Colonic mucosa (tissue), 4 donors: ENCODE measurements at places on chromosomes 16 and 17.

DNA sequence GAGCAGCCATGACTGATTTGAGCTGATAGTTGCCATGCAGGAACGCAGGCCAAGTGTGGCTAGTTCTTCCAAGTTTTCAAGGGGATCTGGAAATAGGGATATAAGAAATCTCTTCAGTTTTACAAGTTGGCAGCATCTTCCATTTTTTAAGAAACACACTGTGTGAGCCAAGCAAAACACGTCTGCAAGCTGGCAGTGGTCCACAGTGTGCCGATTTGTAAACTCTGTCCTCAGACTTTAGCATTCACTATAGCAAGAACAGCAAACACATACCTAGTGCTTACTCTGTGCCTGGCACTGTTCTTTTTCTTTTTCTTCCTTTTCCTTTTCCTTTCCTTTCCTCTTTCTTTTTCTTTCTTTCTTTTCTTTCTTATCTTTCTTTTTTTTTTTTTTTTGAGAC lies 2.9 kb downstream of the ORAI3 start:
- peak; percentile 41 for DNase-seq

GRCh38 chr17:4901648-4902344 lies 1.1 kb downstream of the CHRNE start:
- peak; percentile 76 for DNase-seq

DNA sequence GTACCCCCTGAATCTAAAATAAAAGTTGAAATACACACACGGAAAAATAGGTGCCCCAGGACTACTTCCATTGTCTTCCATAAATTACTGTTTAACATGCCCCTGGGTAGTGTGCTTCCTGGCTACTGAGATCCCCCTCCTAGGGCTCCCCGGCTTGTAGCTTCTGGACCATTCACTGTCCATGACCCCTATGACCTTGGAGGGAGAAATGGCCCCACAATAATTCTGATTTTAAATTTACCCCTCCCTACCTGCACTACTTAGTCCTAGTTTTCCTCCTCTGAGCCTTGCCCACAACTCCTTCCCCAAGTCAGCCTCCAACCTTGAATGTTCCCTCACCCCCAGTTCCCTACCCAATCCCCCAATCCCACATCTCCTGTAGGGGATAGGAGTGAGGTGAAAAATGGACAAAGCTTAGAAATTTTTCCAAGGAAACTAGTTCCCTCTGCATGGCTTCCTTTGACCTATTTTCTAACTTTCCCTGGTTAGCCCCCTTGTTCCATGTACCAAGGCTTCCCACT lies 9.5 kb upstream of the MSL1 start:
- no peak for DNase-seq

- DNase-seq, result no peak
These were observed 12.4 kb downstream of the IRF8 start for GRCh38 chr16:85911251-85911930.

- no peak for DNase-seq
These were observed 9.4 kb upstream of the FASN start for GRCh38 chr17:82107341-82107860.

DNA sequence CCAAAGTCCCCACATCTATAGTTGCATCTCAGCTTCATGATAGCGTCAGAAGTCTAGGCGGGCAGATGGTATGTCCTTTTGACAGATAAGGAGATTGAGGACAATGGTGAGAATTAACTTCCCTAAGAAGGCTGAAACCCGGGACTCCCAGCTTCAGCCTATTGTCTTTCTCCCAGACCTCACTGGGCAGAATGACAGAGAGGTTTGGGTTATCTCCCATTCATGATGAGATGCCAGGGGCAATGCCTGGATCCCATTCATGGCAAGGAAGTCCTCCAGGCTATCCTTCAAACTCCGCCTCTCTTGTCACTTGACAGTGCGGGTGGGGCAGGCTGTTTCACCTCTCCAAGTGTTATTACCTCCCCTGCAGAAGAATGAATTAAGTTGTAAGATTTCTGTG lies 100.3 kb downstream of the IRX5 start:
- no peak for DNase-seq

GRCh38 chr17:20116683-20117309 lies 107.6 kb downstream of the SPECC1 start:
- DNase-seq, result peak; percentile 55
